ENCODE measurements at places on chromosomes 6 and 20. TPM values are rescaled to one million over a fixed set of nuclear protein-coding genes. Genes with fewer than 3 reads are reported as not detected.

DNA sequence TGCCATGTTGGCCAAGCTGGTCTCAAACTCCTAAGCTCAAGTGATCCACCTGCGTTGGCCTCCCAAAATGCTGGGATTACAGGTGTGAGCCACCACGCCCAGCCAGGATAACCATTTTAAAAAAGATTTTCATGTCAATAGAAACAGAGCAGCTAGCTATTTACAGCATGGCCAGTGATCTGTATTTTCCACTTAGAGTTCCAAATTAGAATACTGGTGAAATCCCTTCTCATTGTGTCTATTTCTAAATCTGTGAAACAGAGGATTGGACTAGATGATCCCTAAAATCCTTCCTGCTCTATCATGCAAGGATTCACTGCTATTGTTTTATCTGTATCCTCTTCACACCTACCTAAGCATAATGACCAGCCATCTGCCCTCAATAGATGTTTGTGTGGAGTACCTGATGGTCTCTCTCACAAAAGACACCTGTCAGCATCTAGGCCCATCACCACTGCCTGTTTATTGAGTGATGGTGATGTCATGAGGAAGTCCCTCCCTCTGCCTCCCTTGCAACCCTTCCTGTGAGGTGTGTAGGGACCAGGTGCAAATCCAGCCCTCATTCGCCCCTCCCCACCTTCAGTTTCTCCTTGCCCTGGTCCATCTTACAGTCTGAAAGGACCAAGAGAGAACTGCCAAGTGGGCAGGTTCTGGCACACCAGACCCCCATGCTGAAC, 26.5 kb upstream of the SMIM29 start:
- H3K4me3 ChIP-seq, result no peak overlapping the region
- no peak overlapping the region for H3K27ac ChIP-seq
- no peaks in the 10 kb centered on the region for H3K4me1 ChIP-seq
- no peaks in the 10 kb centered on the region for H3K27me3 ChIP-seq

GRCh38 chr6:85463621-85464259, 13.9 kb downstream of the NT5E start:
- DNase-seq, result no peak
- H3K27ac ChIP-seq, result peak overlapping the region; percentile 99
- peaks cover 5% of the 10 kb centered on the region for H3K36me3 ChIP-seq
- H3K4me1 ChIP-seq, result peaks cover 51% of the 10 kb centered on the region

- no peak overlapping the region for H3K27ac ChIP-seq
- H3K4me3 ChIP-seq, result no peak overlapping the region
- peaks cover 1% of the 10 kb centered on the region for H3K36me3 ChIP-seq
- H3K27me3 ChIP-seq, result no peaks in the 10 kb centered on the region
Observed at GRCh38 chr6:132494954-132495353, 18.0 kb downstream of the STX7 start.

ARFRP1 gene
- 32.2 TPM for polyA plus RNA-seq

DNA sequence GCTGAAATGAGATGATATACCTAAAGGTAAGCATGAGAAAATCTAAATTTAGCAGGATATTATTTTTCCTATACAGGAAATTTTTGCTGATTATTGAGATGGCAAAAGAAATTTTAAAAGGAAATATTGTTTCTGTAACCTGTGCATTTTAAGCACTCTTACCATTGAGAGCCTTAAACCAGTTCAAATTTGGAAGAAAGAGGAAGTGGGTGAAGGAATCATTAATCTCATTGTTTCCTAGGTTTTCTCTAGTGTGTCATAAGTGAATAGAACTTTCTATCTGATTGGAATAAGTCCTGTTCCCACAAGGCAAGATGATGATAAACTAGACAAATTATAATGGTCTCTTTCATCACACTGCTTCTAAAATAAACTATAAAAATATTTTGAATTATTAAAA, 22.4 kb upstream of the FKBP1C start:
- H3K27ac ChIP-seq, result no peak overlapping the region
- no peaks in the 10 kb centered on the region for H3K4me1 ChIP-seq
- no peaks in the 10 kb centered on the region for H3K27me3 ChIP-seq
- H3K4me3 ChIP-seq, result no peak overlapping the region

GRCh38 chr6:169589293-169589692, 112.5 kb downstream of the WDR27 start:
- no peak for DNase-seq
- H3K27me3 ChIP-seq, result no peaks in the 10 kb centered on the region
- H3K36me3 ChIP-seq, result no peaks in the 10 kb centered on the region
- H3K27ac ChIP-seq, result no peak overlapping the region
- H3K4me3 ChIP-seq, result no peak overlapping the region

- no peak overlapping the region for H3K27ac ChIP-seq
- H3K27me3 ChIP-seq, result peaks cover 5% of the 10 kb centered on the region
- H3K4me1 ChIP-seq, result peaks cover 1% of the 10 kb centered on the region
- no peak for DNase-seq
- H3K4me3 ChIP-seq, result no peak overlapping the region
Observed at GRCh38 chr20:49762940-49763766, 49.5 kb upstream of the B4GALT5 start.

DNA sequence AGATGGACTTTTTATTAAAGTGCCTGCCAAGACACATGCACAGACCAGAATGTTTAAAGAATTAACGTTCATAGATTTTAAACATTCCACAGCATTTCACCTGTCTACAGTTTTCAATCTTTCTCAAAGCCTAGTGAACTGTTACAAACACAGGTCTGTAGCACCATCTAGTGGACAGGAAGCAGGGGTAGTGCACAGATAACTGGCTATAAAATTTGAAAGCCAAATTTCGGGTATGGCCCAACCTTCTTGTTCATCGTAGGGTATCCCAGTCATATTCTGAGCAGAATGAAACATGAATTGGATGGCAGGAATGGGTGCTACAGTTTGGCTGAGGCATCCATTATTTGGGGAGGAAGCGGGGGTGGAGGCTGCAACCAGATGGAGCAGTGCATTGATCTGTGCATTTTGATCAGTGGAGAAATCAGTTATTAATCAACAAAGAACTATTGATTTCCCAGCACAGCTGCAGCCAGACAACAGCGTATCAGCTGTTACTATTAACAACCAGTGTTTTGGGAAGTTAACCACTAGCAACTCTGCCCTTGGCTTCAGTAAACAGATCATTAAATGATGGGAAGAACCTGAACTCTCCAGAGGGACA, 56.1 kb upstream of the B3GAT2 start:
- no peaks in the 10 kb centered on the region for H3K4me1 ChIP-seq
- H3K27ac ChIP-seq, result no peak overlapping the region
- DNase-seq, result peak; percentile 42
- no peak overlapping the region for H3K4me3 ChIP-seq

DNA sequence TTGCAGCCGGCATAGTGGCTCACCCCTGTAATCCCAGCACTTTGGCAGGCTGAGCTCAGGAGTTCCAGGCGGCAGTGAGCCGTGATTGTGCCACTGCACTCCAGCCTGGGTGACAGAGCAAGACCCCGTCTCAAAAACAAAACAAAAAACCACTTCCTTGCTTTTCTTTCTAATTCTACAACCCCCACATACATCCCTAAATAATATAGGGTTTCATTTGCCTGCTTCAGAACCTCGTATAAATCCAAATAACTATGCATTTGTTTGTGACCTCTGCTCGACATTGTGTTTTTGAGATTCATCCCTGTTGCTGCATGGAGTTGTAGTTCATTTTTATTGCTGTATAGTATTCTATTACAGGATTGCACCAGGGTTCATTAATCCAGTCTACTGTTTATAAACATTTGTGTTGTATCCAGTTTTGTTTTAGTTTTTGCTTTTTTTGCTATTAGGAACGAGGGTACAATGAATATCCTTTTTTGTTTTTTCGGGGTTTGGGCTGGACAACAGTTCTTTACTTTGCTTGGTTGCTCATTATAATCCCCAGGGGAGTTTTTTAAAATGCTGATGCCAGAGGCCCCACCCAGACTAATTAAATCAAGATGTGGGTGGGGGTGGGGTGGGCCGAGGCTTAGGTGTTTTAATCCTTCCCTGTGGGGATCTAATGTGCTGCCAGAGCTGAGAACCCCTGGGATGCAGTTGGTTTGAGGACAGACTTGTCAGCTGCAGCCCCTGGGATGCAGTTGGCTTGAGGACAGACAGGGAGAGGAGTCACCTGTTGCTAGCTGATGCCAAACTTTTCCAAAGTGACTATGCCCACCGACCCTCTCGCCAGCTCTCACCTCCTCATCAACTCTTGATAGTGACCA, 2.4 kb upstream of the SNAI1 start:
- no peak for DNase-seq
- peaks cover 5% of the 10 kb centered on the region for H3K36me3 ChIP-seq
- no peak overlapping the region for H3K27ac ChIP-seq
- H3K4me3 ChIP-seq, result no peak overlapping the region
- H3K4me1 ChIP-seq, result peaks cover 9% of the 10 kb centered on the region

GRCh38 chr20:11509776-11510175, 407.9 kb upstream of the BTBD3 start:
- DNase-seq, result no peak
- no peak overlapping the region for H3K4me3 ChIP-seq
- no peaks in the 10 kb centered on the region for H3K36me3 ChIP-seq

GRCh38 chr6:15864038-15864707, 201.3 kb upstream of the DTNBP1 start:
- no peak overlapping the region for H3K27ac ChIP-seq
- no peaks in the 10 kb centered on the region for H3K4me1 ChIP-seq
- no peak for DNase-seq
- H3K27me3 ChIP-seq, result no peaks in the 10 kb centered on the region

- DNase-seq, result peak; percentile 66
- H3K27me3 ChIP-seq, result no peaks in the 10 kb centered on the region
- H3K4me1 ChIP-seq, result no peaks in the 10 kb centered on the region
- H3K4me3 ChIP-seq, result no peak overlapping the region
- no peaks in the 10 kb centered on the region for H3K36me3 ChIP-seq
- no peak overlapping the region for H3K27ac ChIP-seq
Observed at GRCh38 chr6:143575440-143575839, 63.9 kb upstream of the FUCA2 start.

DNA sequence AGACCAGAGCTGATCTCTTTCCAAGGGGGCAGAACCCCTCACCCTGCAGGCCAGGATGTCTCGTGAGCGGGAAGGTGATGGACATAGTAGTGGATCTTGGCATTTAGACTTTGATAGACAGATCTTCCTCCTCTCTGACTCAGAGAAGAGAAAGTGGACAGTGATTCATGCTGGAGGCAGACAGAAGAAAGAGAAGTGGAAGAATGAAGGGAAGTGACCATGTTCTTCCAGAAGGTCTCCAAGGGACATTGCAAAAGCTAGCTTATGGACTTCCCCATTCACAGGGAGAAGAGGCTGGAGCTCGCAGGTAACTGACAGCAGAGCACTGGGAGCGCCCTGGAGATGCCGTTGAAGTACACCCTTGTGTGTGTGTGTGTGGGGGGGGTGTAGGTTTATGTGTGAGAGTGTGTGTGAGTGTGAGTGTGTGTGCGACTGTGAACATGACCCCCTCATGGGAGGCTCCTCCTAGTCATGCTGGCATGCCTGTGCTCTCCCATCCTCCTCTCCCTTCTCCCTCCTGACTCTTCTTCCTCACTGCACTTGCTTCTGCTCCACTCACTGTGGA, 8.0 kb upstream of the RAET1L start:
- H3K27ac ChIP-seq, result no peak overlapping the region
- H3K4me3 ChIP-seq, result no peak overlapping the region
- no peaks in the 10 kb centered on the region for H3K36me3 ChIP-seq

GOPC gene
- 32.2 TPM for polyA plus RNA-seq

- H3K36me3 ChIP-seq, result no peaks in the 10 kb centered on the region
- DNase-seq, result no peak
- H3K27ac ChIP-seq, result no peak overlapping the region
Observed at GRCh38 chr6:24753545-24753944, 21.2 kb upstream of the GMNN start.

MAFB gene
- 0.40 TPM for polyA plus RNA-seq

- H3K27me3 ChIP-seq, result no peaks in the 10 kb centered on the region
- no peaks in the 10 kb centered on the region for H3K36me3 ChIP-seq
- H3K27ac ChIP-seq, result no peak overlapping the region
Observed at GRCh38 chr20:51775241-51775640, 7.1 kb upstream of the ATP9A start.

SMIM13 gene
- 6.9 TPM for polyA plus RNA-seq

DNA sequence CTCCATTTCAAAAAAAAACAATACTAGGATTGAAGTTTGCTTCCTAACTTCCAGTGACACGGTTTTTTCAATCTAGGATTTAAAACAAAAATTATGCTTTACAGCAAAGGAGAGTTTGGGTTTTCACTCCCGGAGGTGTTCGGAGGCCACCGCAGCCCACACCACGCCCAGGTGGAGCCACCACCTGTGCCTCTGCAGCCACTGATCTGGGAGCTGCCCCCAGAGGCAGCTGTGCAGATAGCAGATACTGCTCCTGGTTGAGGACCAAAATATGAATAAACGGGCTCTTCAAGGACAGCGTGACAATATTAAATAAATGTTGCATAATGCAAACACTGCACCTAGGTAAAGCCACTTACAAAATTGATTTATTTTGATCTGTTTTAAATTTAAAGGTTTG, 30.2 kb downstream of the DLL1 start:
- no peaks in the 10 kb centered on the region for H3K27me3 ChIP-seq
- H3K4me3 ChIP-seq, result no peak overlapping the region
- no peak overlapping the region for H3K27ac ChIP-seq
- H3K4me1 ChIP-seq, result no peaks in the 10 kb centered on the region
- H3K36me3 ChIP-seq, result no peaks in the 10 kb centered on the region

DNA sequence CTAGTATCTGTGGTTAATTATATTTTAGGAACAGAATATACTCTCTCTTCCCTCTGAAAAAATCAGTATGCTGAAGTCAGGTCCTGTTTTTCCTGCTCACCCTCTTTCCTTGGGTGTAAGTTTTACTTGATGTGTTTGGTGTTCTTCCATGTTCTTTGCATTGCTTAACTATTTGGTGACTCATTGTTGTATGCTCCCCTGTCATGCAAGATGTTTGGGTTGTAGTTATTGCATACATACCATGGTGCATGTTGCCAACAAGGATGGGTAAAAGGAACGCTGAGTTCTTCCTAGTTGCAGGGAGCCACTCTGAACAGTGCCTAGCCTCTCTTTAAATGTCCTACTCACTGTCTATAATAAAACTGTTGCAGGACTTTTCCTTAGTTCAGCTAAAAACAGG, 207.9 kb upstream of the LAMP5 start:
- peak; percentile 97 for DNase-seq
- no peak overlapping the region for H3K4me3 ChIP-seq
- peaks cover 6% of the 10 kb centered on the region for H3K4me1 ChIP-seq
- no peaks in the 10 kb centered on the region for H3K36me3 ChIP-seq
- no peaks in the 10 kb centered on the region for H3K27me3 ChIP-seq

- H3K4me3 ChIP-seq, result no peak overlapping the region
- no peak overlapping the region for H3K27ac ChIP-seq
- no peak for DNase-seq
- H3K27me3 ChIP-seq, result no peaks in the 10 kb centered on the region
Observed at GRCh38 chr6:30757261-30757904, 13.0 kb upstream of the IER3 start.
